NCI-H446 (cell line): ENCODE measurements at places on chromosomes 6 and 20.

DNA sequence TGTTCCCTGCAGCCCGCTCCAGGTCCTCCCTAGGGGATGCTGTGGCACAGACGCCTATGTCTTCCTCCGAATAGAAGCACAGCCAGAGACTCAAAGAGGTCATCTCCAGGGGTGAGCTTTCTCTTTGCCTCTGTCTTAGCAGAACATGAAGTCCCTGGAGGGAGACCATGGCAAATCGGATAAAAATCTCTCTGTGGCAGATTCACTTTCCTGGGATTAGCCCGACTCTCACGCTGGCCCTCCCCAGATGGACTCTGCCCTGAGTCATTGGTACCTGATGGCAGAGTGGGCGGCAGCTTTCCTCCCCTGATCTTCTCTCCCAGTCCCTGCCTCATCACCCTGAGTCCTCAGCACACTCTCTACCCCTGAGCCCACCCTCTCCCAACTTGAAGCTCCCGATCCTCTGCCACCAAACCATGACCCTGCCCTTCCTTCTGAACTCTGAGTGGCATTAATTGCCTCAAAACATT is 58.0 kb upstream of the CCDC167 start:
- DNase-seq: no peak

DNA sequence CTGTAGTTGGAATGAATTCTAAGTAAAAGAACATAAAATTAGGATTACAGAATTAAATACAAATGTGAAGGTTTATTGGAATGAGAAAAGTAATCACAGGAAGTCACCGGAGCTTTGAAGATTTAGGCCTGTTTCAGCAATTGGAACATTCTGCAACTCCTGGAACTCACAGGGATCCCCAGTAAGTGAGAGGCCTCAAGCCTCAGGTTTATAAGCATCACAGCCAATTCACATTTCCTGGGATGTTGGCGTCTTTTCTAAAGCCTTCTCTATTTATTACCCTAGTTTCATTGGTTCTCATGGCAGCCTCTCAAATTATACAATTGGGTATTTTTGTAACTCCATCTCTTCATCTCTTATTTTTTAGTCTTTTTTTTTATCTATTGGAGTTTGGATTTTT is 90.4 kb upstream of the HIVEP1 start:
- no peak for DNase-seq

DNA sequence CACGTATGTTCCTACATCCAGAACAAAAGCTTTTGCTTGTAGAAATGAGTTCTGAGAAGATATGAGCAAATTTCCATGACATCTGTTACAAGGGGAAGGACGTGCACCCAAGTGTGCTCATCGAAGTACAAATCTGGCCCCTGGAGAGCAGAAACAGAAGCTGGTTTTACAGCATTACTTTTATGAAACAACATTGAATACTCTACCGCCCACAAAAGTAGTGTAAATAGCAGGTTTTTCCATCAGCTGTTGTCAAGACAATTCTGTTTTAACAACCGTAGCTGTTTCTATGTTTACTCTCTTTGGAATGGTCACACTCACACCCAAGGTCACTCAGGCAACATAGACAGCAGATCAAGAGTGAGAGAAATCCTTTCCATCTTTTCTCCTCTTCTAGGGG is 114.2 kb upstream of the SSTR4 start:
- no peak for DNase-seq

GRCh38 chr6:115358616-115359015 is 702.1 kb downstream of the FRK start:
- no peak for DNase-seq

DNA sequence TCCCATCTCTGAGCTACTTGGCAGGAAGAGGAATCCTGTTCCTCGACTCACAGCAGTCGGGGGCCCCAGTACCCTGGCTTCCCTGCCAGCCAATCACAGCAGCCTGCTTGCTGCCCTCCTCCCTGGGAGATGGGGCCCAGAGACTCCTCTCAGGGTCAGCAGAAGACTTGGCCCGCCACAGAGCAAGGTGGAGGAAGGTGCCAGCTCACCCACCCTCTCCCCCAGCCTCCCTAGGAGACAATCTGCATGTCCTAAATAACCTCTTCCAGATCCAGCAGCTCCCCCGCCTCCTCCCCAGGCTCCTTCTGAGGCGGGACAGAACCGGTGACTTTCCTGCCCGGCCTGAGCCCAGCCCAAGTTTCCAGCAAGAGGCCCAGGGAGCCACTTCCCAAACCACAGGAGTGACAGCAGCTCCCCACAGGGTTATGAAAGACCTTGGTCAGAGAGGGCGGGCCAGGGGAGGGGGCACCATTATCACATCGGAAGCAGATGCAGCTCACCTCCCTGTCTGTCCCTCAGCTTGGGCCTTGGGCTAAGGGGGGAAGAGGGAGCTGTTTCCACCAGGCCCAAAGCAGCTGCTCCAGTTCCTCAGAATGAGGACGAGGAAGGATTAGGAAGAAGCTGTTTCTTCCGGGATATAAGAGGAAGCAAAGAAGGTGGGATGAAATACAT is 2.3 kb downstream of the CCND3 start:
- no peak for DNase-seq
